ENCODE measurements at places on chromosomes 1 and 21.

DNA sequence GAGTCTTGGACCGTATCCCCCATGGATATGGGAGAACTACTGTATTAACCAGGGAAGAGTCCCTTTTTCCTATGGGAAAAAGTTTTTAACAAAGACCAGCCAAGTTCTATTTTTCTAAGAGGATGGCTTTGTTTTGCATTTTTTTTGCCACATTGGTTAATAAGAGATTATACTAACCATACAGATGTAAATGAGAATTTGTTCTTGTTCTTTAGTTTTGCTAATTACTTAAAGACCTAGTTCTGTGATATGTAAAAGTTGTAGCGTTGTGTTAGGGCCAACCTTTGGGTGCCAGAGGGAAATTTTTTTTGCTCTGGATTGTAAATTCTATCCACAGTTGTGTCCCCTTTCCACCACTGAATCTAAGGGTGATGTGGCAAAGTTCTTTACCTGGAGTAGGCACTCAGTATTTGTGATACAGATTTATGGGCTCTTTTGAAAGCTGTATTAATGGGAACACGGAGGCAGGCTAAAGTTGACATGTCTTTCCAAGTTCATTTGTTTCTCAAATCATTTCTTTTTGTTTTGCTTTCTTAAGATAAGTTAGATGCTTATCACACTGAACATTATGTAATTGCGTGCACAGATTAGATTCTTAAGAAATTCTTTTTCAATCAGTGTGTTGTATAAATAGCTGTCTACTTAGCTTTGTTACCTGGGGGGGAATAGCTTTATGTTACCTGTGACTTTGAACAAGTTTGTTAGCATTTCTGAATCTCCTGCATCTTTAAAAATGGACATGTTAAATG, 2.9 kb downstream of the SOAT1 start:
- no peak for DNase-seq

DNA sequence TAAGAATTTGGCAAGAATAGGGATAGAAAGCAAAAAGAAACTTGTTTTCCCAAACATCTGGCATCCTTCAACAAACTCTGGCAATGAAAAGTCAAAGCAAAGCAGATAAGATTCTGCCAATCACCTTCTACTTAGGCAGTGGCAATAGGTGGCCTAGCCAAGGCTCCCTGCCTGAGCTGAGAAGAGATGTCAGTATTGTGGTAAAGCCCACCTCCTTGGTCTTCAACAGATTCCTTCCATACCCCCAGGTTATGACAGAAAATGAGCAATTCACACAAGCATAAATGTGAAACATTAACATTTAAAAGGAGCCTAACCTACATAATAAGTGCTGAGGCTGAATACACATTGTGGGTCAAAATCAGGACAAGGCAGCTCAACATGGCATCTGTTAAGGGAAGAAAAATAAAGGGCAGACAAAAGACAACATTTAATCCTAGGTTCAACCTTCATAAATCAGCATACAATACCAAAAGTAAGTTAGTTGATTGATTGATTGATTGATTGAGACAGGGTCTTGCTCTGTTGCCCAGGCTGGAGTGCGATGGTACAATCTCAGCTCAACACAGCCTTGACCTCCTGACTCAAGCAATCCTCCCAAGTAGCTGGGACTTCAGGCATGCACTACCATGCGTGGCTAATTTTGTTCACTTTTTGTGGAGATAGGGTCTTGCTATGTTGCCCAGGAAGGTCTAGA, 123.1 kb downstream of the AKT3 start:
- DNase-seq: no peak

DNA sequence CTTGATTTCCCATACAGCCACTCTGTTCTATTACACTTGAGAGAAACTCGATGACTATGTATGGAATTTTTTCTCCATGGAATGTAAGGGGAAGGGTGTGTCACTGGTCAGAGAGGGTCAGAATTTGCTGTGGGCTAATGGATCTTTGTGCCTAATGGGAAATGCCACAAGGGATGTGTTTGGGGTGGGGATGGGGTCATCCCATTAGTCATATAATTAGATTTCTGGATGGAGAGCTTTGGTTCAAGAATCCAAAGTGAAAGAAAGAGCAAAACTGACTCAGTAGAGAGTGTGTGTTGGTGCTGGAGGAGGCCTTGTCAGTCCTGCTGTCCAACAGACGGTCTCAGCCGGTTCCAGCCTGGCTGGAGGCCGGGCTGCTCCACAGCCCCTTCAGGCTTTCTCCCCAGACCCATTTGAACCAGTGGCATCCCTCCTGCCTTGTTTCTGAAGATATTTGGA, 86.4 kb downstream of the LAMC2 start:
- DNase-seq: no peak

- DNase-seq: no peak
Observed at GRCh38 chr1:235473806-235474205, 30.4 kb downstream of the B3GALNT2 start.

- DNase-seq: no peak
Observed at GRCh38 chr1:160243767-160244166, 18.6 kb downstream of the DCAF8 start.

DNA sequence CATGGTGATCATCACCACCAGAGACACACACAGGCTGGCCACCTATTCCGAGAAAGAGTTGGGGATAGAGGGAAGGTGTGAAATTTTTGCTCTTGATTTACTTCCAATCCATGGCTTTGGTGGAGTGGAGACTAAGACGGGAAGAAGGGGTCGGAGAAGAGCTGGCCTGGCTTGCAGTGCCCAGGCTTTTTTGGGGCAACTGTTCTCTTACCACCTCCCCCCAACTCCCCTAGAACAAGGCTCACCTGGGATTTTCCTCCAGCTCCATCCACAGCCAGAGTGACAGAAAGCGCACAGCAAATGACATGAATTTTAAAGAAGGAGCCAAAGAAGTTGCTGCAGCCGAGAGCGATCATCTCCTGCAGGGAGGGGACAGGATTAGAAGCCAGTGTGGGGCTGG, 16.0 kb downstream of the SLC26A9 start:
- no peak for DNase-seq
